ENCODE measurements at places on chromosomes 4 and X. TPM values are rescaled to one million over a fixed set of nuclear protein-coding genes. Genes with fewer than 3 reads are reported as not detected.

The AFF2 gene
- total RNA-seq: not detected

The SERTM2 gene
- not detected for total RNA-seq

The PPP4R3C gene
- not detected for total RNA-seq

The ODAPH gene
- total RNA-seq: not detected

The SPOCK3 gene
- total RNA-seq: not detected

The SYTL5 gene
- 0.28 TPM for total RNA-seq

The F8A2 gene
- total RNA-seq: not detected

The TMEM129 gene
- 18.3 TPM for total RNA-seq

The LNX1 gene
- total RNA-seq: not detected

The S100P gene
- 59.5 TPM for total RNA-seq

The BANK1 gene
- total RNA-seq: 1.1 TPM

The USP51 gene
- total RNA-seq: 0.49 TPM

The MGAT4D gene
- not detected for total RNA-seq

The FAT1 gene
- 188 TPM for total RNA-seq

The STPG2 gene
- not detected for total RNA-seq

The EGFL6 gene
- total RNA-seq: not detected

The PRSS12 gene
- 0.25 TPM for total RNA-seq

The IL15 gene
- total RNA-seq: 11.3 TPM

The PDHA1 gene
- 327 TPM for total RNA-seq

The TNMD gene
- total RNA-seq: not detected

The DCAF12L2 gene
- 0.15 TPM for total RNA-seq

The TAB3 gene
- 4.4 TPM for total RNA-seq

The CFAP99 gene
- total RNA-seq: 0.07 TPM

The CXCL13 gene
- not detected for total RNA-seq

The DKK2 gene
- not detected for total RNA-seq

The FOXR2 gene
- not detected for total RNA-seq

The CSAG2 gene
- total RNA-seq: not detected

The AWAT2 gene
- total RNA-seq: not detected

The CRMP1 gene
- total RNA-seq: 2.5 TPM

The HTN3 gene
- not detected for total RNA-seq

The CSAG1 gene
- total RNA-seq: 0.59 TPM

The CEP135 gene
- total RNA-seq: 5.7 TPM

The LAMP2 gene
- 103 TPM for total RNA-seq

The TMEM150C gene
- total RNA-seq: 0.85 TPM

The CLOCK gene
- total RNA-seq: 5.2 TPM

The RASL11B gene
- total RNA-seq: 0.07 TPM

The FOXO4 gene
- 0.87 TPM for total RNA-seq

The PROM1 gene
- 0.34 TPM for total RNA-seq

The PPAT gene
- total RNA-seq: 22.5 TPM

The ZFP42 gene
- not detected for total RNA-seq

The SPANXC gene
- total RNA-seq: 0.65 TPM

The MAGIX gene
- total RNA-seq: 1.7 TPM

The CYSLTR1 gene
- total RNA-seq: not detected

The ANXA10 gene
- 3.4 TPM for total RNA-seq

The DUSP21 gene
- total RNA-seq: not detected

The UGT2A1 gene
- not detected for total RNA-seq

The FSTL5 gene
- not detected for total RNA-seq

The CTAG2 gene
- total RNA-seq: not detected

Measured in A549 treated with RU486 at 1 μM for 4 hours (cell line).